ENCODE measurements at places on chromosomes 4 and X.

- DNase-seq, result no peak
These were observed 48.8 kb downstream of the IGFBP7 start for GRCh38 chr4:57061395-57061794.

DNA sequence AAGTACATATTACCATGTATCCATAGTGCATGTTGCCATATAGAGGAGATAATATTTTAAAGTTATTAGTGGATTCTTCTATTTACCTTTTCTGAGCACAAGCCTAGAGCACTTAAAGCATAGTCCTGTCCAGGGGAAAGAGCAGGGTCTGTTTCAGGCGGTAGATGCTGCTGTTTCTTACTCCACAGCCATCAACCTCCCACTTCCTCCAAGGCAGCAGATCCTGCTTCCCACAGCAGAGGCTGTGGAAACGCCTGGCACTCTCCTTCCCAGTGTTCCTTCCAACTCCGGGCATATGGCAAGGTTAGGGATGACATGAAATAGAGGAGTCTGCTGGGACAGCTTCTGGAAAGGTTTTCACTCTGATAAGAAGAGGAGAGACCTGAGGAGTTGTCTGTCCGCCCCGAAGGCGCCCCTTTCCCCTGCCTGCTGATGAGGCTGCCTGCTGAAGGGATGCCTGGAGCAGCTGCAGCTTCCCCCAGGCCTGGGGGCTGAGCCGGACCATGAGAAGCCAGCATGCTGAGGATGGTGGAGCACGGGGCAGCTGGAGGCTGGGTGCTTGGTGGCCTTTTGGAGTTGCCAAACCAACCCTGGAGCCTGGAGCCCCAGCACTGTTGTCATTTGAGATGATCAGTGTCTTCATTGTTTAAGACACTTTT is 43.9 kb upstream of the SLC25A4 start:
- no peak for DNase-seq

- DNase-seq, result no peak
These were observed 16.5 kb upstream of the MXRA5 start for GRCh38 chrX:3362956-3363355.

DNA sequence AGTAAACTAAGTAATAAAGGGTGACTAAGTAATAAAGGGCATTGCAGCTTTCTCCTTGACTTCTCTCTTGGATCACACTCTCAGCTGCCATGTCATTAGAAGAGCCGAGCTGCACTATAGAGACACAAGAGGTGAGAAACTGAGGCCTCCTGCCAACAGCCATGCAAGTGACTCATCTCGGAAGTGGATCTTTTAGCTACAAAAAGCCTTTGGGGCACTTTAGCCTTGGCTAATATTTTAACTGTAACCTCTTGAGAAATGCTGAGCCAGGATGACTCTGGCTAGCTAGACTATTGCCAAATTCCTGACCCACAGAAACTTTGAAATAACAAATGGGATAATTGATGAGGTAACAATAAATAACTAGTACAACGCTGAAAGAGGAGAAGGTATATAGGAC is 1.5 kb upstream of the NEIL3 start:
- DNase-seq, result no peak

DNA sequence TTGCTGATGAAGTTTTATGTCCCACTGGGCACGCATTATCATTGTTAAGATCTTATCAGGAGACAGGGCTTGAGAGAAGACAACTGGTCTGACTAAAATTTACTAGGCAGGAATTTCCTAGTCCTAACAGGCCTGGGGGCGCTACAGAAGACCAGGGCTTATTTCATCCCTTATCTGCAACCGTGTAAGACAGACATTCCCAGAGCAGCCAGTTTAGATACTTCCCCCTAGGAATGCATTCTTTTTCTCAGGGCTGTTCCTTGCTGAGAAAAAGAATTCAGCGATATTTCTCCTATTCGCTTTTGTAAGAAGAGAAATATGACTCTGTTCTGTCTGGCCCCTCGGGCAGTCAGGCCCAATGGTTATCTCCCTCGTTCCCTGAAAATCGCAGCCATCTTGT is 93.8 kb downstream of the TLL1 start:
- DNase-seq, result no peak

DNA sequence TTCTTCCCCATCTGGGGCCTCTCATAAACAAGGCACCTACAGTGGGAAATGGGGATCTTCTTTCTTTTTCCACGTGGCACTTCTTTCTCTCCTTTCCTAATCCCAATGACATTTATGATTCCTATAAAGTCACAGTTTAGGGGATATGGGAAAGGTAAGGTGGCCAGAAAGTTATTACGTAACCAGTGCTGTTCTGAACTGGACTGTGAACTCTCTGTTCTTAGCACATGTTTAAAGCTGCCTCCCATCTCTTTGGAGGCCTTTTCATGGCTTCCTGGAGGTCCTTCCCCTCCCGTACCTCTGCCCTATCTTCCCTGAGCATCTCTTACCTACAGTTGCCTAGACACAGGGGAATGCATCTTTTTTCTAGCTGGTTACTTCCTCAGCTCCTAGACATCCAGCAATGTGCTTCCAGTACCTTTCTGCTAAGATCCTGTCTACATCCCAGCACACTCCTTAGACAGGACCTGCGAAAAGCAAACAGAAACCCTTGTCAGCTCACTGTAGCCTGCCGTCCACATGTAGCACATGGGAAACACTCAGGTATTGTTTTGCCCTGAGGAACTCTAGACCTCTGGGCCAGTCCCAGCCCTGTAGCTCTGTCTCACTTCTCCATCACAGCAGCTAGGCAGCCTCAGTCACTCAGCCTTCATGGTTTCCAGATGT is 195.4 kb downstream of the NWD2 start:
- DNase-seq, result no peak

DNA sequence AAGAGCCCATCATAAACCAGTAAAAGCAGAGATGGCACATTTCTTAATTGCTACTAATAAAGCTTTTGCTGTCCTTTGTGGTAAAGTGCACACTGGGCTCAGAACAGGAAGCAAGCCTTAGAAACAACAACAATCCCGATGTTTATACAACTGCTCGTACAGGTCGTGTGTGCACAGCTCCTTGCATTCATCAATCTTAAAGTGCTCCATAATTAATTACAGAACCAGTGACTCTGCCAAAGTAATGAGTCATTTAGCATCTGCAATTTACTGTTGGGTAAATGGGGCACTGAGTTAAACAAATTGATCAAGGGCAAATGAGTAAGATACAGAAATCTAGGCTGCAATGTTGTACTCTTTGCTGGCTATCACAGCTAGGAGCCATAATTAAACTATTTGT is 61.3 kb upstream of the TXK start:
- no peak for DNase-seq

GRCh38 chr4:2393353-2394270 is 24.8 kb downstream of the ZFYVE28 start:
- DNase-seq, result peak; percentile 73

GRCh38 chr4:82371497-82371896 is 2.3 kb downstream of the HNRNPD start:
- DNase-seq, result peak; percentile 8
